Mesothelial cell of epicardium (in vitro differentiated cells): ENCODE measurements at places on chromosomes 2 and 18. TPM values are rescaled to one million over a fixed set of nuclear protein-coding genes. Genes with fewer than 3 reads are reported as not detected.
A peak's percentile ranks its signal among the peaks of the same experiment; 100 is the strongest.

Gene NR4A2
- 1.6 to 2.1 TPM (median 1.7 TPM) in 3 replicates for total RNA-seq

GRCh38 chr2:150107816-150108215 is 379.7 kb downstream of the RND3 start:
- DNase-seq = no peak

DNA sequence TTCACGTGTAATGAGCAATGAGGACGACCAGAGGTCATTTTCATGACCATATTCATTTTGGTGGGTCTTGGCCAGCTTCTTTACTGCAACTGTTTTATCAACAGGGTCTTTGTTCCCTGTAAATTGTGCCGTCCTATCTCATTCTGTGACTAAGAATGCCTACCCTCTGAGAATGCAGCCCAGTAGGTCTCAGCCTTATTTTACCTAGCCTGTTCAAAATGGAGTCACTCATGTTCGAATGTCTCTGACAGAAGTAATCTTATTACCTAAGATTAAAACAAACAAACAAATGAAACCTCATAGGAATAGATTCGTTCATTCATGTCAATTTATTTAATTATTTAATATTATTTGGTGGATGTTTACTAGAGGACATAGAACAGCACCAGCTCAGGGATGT is 714.8 kb downstream of the ADCYAP1 start:
- DNase-seq = no peak

DNA sequence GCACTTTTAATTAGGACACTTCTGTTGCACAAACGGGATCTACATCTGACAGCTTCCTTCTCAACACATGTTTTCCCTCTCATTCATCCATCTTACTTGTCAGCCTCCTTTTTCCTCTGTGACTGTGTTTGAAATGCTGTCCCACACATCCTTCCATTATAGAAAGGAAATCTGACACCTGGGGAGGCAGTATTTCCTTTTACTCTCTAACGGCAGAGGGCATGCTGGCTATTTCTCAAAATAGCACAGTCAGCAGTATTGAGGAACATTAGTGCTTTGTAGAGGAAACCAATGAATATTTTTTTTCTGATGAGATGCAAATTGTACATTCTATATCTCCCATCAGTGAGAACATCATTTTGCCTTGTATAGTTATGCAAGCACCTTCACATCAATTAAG is 668.7 kb downstream of the SLC4A3 start:
- no peak for DNase-seq

GRCh38 chr2:38409156-38410102 is 32.4 kb upstream of the ATL2 start:
- no peak for DNase-seq

DNA sequence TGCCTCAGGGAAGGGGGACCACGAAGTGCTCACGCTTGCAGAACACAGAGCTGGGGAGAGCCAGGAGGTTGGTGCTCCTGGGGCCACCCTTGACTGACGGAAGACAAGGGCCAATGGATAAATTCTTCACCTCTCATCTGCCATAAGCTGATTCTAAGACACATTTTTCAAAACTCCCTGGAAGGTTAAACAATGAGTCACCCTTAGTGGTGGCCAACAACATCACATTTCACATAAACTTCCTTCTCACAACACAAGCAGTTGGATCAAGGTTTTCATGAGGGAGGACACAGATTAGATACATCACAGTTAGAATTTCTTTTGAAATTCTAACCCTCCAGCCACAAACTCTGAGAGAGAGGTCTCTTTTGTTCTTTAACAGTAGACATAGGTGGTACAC is 713.6 kb upstream of the POU3F3 start:
- DNase-seq = no peak

Gene GYPC
- 39.4 to 41.4 TPM (median 39.7 TPM) in 3 replicates for total RNA-seq

Gene INHA
- total RNA-seq = 3.0 to 3.7 TPM (median 3.6 TPM) in 3 replicates

- DNase-seq = no peak
Observed at GRCh38 chr2:200042944-200043343, 87.6 kb downstream of the MAIP1 start.

DNA sequence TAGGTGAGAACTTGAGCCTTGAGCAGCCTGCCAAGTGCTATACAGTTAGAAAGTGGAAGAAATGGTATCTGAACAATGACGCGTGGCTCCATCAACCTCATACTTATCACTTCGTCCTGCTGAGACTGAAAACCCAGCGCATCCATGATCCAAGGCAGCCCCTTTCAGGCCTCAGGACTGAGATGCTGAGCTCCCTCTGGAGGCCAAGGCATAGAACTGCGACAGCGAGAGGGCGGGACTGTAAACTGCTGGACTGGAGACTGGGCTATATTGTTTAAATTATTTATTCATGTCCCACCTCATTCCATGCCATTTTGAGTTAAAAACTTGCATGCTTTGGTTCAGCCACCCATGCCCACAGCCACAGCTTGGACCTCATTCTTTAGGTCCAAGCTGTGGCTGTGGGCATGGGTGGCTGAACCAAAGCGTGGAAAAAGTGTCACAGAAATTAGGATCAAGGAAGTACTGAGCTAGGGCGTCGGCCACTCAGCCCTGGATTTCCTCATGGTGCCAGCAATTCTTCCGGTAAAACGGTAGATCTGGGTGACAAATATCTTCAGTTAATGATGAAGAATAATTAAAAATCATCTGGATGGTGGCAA is 195.5 kb downstream of the L3MBTL4 start:
- no peak for DNase-seq

Gene CROCC2
- total RNA-seq = 0.16 to 0.32 TPM (median 0.16 TPM) in 3 replicates

DNA sequence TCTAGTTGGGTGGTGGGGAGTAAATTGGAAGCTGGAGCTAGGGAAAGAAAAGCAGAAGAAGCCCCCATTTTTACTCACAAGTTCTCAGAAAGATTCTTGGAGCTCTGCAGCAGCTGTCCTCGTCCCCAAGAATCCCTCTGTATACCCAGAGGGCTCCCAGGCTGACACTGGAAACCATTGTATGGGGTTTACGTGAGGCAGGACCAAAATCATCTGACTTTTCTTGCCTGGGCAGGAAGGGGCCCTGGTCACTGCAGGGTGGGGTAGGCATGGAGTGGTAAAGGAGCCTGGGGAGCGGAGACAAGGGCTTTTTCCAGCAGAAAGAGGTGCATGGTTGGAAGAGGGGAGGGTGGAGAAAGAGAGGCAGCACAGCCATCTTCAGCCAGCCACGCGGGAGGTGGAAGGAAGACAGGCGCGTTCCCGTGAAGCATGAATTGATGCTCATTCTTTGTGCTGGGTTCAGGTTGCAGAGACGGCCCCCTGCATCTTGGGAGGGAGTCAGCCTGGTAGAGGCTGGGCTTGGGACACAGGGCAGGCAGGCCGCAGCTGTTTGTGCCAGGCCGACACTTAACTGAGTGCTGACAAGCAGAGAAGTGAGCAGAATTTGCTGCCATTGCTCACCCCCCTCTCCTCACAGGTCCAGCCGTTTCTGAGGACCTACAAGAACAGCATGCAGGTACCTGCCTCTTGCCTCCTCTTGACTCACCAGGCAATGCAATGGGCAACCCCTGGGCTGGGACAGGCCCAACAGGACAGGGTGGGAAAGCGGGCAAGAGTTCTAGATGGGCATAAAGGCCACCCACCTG is 94.8 kb downstream of the PLB1 start:
- no peak for DNase-seq

Gene IFIH1
- total RNA-seq = 8.4 to 10.7 TPM (median 9.3 TPM) in 3 replicates

- no peak for DNase-seq
Observed at GRCh38 chr18:41850781-41851180, 104.3 kb upstream of the PIK3C3 start.

- no peak for DNase-seq
Observed at GRCh38 chr2:231293163-231293562, 94.7 kb downstream of the ARMC9 start.

- DNase-seq = no peak
Observed at GRCh38 chr2:111519071-111519470, 364.9 kb downstream of the ANAPC1 start.

- DNase-seq = no peak
Observed at GRCh38 chr18:26493021-26493420, 55.3 kb downstream of the KCTD1 start.

DNA sequence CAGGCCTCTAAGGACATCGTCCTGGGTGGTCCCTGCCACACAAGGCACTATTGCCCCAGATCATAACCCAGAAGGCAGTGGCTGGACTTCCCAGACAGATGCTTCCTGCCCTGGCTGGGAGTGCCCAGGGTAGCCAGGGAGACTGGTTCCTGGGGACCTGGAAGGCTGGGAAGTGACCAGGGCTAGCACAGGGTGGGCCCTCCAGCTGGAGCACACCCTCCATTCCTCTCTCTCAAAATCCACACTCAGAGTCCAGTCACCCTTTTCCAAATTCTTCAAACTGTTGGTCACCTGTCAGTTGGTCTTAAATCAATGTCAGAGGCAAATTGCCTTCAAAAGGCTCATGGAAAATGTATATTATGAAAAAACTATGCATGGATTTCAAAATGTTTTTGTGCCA is 11.6 kb upstream of the TUBB6 start:
- DNase-seq = no peak

DNA sequence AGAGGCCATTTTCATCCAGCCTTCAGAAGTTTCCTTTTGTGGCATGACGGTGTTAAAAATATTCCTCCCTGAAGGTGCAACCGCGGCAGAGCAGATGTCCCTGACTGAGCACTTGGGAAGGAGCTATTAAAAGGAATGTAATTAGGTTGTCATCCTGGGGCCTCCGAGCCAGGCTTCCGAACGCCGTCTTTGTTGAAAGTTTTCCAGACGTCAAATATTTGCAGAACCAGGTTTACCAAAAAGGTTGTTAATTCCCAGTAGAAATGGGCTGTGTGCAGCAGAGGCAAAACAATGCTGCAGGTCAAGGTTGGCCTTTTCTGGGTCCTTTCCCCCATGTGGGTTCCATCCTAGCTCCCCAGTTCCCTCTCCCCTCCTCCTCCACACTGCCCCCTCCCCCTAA is 110.0 kb upstream of the STPG4 start:
- no peak for DNase-seq

- DNase-seq = no peak
Observed at GRCh38 chr2:232485348-232485756, 2.3 kb downstream of the ECEL1 start.

Gene CNGA3
- not detected in 3 replicates for total RNA-seq

Gene HES6
- 4.2 to 5.1 TPM (median 4.3 TPM) in 3 replicates for total RNA-seq

GRCh38 chr18:47881752-47882455 is 48.6 kb downstream of the SMAD2 start:
- no peak for DNase-seq

Gene OTOF
- 0.16 to 0.40 TPM (median 0.25 TPM) in 3 replicates for total RNA-seq

Gene ITGB6
- total RNA-seq = 13.1 to 14.9 TPM (median 14.3 TPM) in 3 replicates

Gene OTX1
- 0.71 to 1.1 TPM (median 0.87 TPM) in 3 replicates for total RNA-seq

Gene TUBA4B
- total RNA-seq = not detected in 3 replicates

Gene UGT1A5
- total RNA-seq = not detected in 3 replicates

Gene HOXD13
- total RNA-seq = 0.49 to 0.63 TPM (median 0.56 TPM) in 3 replicates

GRCh38 chr2:212157012-212157411 is 381.6 kb downstream of the ERBB4 start:
- no peak for DNase-seq

- DNase-seq = no peak
Observed at GRCh38 chr2:75033516-75033915, 75.1 kb downstream of the POLE4 start.

Gene HMSD
- total RNA-seq = 2.7 to 7.2 TPM (median 3.5 TPM) in 3 replicates

DNA sequence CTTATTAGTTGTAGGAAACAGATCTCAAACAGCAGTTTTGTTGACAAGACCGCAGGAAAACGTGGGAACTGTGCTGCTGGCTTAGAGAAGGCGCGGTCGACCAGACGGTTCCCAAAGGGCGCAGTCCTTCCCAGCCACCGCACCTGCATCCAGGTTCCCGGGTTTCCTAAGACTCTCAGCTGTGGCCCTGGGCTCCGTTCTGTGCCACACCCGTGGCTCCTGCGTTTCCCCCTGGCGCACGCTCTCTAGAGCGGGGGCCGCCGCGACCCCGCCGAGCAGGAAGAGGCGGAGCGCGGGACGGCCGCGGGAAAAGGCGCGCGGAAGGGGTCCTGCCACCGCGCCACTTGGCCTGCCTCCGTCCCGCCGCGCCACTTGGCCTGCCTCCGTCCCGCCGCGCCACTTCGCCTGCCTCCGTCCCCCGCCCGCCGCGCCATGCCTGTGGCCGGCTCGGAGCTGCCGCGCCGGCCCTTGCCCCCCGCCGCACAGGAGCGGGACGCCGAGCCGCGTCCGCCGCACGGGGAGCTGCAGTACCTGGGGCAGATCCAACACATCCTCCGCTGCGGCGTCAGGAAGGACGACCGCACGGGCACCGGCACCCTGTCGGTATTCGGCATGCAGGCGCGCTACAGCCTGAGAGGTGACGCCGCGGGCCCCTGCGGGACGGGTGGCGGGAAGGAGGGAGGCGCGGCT is at the start of gene TYMS:
Gene TYMS, plus strand, starts transcription at position 343 of the 690 bp plus-strand sequence. Its CDS starts 90 bp downstream, at position 433.
- peak; percentile 72 for DNase-seq

Gene CWC22
- 21.2 to 22.8 TPM (median 22.2 TPM) in 3 replicates for total RNA-seq
